ENCODE measurements at places on chromosomes 13 and 19.

- no peak for DNase-seq
These were observed 441 bp upstream of the ZNF559 start for GRCh38 chr19:9323557-9323918.

GRCh38 chr19:18712981-18713380 is 29.5 kb downstream of the CRTC1 start:
- peak; percentile 73 for DNase-seq

- DNase-seq = peak; percentile 58
These were observed 102.0 kb downstream of the STARD13 start for GRCh38 chr13:33183431-33184111.

DNA sequence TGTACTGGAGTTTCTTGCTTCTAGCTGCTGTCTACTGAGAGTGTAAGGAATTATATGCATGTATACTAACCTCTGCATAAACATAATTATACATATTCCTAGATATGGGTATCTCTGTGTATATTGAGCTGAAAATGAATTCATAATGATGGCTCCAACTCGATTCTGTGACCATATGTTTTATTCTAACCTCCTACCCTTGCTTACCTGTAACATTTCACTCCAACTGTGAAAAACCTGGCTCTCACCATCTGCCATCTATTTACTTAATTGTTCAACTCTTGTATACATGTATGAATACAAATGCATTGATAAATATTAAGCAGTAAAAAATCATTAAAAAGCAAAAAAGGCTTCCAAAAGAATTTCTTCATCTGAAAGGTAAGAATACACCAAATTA is 1729.5 kb upstream of the SPRY2 start:
- no peak for DNase-seq

DNA sequence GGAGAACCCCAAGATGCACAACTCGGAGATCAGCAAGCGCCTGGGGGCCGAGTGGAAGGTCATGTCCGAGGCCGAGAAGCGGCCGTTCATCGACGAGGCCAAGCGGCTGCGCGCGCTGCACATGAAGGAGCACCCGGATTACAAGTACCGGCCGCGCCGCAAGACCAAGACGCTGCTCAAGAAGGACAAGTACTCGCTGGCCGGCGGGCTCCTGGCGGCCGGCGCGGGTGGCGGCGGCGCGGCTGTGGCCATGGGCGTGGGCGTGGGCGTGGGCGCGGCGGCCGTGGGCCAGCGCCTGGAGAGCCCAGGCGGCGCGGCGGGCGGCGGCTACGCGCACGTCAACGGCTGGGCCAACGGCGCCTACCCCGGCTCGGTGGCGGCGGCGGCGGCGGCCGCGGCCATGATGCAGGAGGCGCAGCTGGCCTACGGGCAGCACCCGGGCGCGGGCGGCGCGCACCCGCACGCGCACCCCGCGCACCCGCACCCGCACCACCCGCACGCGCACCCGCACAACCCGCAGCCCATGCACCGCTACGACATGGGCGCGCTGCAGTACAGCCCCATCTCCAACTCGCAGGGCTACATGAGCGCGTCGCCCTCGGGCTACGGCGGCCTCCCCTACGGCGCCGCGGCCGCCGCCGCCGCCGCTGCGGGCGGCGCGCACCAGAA is 1.1 kb downstream of the SOX1 start:
- no peak for DNase-seq

- DNase-seq = no peak
These were observed 277.5 kb downstream of the LIG4 start for GRCh38 chr13:107937848-107938247.

DNA sequence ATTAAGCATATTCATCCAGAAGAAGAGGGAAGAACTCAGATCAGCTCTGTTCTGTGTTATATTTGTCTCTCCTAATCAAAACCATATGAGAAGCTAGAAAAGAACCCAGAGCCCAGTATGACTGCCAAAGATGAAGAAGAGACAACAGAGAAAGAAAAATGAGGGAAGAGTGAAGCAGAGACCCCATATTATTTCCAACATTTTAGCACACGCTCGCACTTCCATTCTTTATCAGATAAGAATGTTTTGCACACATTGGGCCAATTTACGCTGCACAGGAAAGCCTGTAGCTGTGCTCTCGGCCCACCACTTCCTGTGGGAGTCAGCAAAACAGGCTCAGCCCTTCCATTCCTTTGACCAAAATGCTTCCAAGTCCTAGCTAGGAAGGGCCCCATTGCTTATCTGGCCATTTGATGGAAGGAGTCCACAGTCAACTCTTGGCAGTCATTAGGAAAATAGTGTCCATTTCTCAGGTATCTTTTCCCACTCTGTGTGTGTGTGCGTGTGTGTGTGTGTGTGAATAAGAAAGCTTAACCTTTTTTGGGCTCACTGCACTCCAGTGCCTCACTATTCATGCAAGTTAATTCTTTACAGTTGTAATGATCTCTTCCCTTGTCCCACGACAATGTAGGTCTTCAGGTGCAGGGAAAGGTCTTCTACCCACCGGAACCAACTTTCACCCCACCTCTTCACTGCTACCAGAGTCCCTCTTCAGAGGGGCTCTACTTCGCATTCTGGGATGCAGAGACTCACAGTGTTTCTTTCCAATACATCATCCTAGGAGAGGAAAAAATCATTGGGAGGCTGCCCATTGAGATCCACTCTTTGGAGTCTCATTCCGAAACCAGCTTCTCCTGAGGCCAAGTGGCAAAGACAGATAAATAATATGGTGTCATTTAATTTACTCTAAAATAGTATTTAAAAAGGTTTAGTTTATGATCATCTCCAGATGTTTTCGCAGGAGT is 237.5 kb downstream of the COG6 start:
- DNase-seq = no peak
